ENCODE measurements at places on chromosomes 12 and 14. TPM values are rescaled to one million over a fixed set of nuclear protein-coding genes. Genes with fewer than 3 reads are reported as not detected.
A peak's percentile ranks its signal among the peaks of the same experiment; 100 is the strongest.

DNA sequence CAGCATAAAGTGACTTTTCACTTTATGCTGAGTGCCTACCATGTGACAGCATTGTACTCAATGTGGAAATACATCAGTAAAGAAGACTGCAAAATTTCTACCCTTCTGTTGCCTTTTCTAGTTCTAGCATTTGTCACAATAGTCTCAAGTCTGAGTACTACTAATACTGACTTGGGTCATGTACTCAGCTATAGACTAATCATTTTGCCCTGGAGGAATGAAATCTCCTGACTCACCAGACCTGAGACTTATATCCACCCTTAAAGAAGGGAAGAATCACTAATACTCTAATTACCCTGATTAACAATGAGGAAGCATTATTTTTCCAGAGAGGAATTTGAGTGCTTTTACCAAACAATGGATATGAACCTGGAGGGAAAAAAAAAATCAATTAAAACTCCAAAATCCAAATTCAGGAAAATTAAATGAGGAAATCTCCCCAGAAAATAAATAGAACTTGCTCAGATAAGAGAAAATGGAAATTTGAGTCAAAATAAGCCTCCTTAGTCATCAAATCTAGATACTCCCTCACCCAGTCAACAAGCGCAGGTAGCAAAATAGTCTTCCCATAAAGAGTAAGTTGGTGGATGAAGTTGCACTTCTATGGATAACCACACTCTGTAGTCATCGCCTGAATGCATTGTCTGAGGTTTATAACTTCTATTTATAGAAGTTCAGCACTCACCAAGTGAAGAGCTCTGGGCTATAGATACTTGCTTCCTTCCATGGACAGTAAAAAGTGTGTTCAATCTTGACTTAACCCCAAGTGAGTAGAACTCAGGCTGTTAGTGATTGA is 386.6 kb downstream of the SYT1 start:
- no peak for DNase-seq

GRCh38 chr14:46951103-46951502 is 299.5 kb upstream of the RPL10L start:
- no peak for DNase-seq

The TMEM52B gene
- polyA plus RNA-seq, result 0.85 TPM

- no peak for DNase-seq
Measured at GRCh38 chr12:121939186-121939585, 20.8 kb downstream of the CFAP251 start.

The SLC25A21 gene
- 0.50 TPM for polyA plus RNA-seq

The CLEC14A gene
- polyA plus RNA-seq, result 0.23 TPM

DNA sequence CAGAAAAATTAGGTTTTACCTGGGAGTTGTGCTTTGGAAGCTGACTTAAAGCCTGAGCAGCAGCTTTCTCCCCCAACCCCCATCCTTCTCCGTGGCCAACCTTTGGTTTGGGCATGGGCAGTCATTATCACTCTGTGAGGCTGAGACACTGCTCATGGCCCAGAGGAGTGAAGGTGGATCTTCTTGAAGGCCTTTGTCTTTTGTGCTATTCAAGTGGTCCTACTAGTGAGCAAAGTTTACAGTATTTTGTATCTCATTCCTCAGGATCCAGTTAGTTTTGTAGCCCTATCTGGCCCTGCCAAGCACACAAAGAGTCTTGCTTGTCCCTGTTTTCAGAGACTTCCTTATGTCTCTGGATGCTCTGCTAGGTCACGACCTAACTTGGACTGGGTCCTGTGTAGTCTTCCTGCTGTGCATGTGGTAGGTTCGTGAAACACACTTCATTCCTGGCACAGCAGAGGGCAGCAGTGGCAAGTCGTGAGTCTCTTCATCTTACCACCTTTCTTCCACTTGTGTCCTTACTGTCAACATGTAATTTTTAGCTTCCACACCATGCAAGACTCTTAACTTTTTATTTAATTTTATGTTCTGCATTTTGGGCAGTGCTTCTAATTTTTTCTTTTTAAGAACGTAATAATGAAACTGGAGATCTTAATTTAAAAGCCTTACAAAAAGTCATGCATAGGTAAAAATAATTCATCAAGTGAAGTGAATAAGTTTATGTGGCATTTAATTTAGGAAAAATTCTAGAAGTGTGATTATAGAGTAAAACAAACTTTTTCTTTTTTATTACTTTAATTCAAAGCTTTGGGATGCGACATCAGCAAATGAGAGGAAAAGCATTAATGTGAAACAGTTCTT is 53.7 kb downstream of the APAF1 start:
- peak; percentile 6 for DNase-seq

The C12orf42 gene
- polyA plus RNA-seq, result not detected

The PLA2G1B gene
- polyA plus RNA-seq, result not detected

The SLC25A47 gene
- polyA plus RNA-seq, result not detected

The TBPL2 gene
- polyA plus RNA-seq, result not detected

DNA sequence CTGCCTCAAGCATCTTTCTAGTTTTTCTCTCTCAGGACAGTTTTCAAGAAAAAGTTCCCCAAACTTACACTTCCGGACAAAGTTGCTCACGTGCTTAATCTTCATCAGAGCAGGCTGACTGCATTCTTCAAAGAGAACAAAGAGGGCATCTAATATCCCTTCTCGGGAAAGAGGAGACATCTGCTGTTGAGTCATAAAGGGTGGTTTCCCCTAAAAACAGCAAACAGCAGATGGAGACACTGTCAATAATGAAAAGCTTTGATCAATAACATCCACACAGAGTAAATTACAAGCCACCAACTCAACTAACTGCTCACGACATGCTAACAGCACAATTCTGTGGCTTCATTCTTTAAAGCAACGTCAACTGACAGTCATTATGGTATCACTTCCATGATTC is 8.1 kb downstream of the CIT start:
- no peak for DNase-seq
